Naive thymus-derived CD8-positive, alpha-beta T cell (primary cell): ENCODE measurements at places on chromosomes 1 and 21. TPM values are rescaled to one million over a fixed set of nuclear protein-coding genes. Genes with fewer than 3 reads are reported as not detected.

RCSD1 gene
- total RNA-seq, result 149 TPM

OR10J1 gene
- total RNA-seq, result not detected

ATXN7L2 gene
- 12.7 TPM for total RNA-seq

NHLH1 gene
- 0.47 TPM for total RNA-seq

AMY1A gene
- total RNA-seq, result not detected

KCNJ6 gene
- total RNA-seq, result not detected

KCNE2 gene
- not detected for total RNA-seq

LYPLA2 gene
- 52.9 TPM for total RNA-seq

AADACL4 gene
- total RNA-seq, result not detected

HFM1 gene
- total RNA-seq, result not detected

AXDND1 gene
- not detected for total RNA-seq

ITLN2 gene
- not detected for total RNA-seq

PLA2G5 gene
- not detected for total RNA-seq

VTCN1 gene
- total RNA-seq, result not detected

DNA sequence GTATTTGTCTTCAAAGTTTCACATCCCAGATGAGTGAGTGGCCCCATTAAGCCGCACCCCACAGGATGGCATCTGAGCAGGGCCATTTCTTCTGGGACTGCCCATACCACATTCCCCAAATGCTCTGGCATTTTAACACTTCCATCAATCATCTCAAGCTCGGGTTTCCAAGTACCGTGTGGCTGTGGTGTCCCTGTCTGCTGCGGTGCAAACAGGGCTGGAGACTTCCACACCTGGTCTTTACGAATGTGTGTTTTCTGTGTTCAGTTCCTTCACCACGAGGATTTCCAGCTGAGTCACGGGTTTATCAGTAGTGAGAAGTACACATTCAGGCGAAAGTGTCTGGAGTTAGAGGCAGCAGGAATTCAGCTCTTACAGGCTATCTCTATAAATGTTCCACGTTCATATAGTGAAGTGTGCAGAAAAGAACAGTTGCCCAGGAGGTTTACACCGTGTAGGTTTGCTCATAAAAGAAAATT, 195.2 kb downstream of the RHOU start:
- no peak for DNase-seq

DNA sequence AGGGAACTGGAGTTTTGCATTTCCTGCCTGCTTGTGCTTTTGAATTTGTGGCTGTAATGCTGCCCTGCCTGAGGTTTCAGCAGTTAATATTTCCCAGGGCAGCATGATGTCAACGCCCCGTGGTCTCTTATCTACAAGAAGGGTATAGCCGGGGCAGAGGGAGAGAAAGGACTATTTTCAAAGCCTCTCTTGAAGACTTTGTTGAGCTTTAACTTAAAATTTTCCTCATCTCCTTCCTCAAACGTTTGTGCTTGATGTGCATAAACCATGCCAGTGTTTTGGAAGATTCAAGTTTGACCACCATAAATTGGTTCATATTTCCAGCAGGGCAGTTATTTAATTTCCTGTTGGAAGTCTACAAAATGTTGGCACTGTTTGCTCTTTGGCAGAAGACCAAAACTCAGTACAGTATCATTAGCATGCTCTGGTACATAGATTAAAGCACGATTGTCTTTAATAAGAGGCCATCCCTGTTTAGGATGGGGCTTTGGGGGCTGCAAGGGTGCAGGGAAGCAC, 43.4 kb downstream of the ROR1 start:
- DNase-seq, result no peak

DNA sequence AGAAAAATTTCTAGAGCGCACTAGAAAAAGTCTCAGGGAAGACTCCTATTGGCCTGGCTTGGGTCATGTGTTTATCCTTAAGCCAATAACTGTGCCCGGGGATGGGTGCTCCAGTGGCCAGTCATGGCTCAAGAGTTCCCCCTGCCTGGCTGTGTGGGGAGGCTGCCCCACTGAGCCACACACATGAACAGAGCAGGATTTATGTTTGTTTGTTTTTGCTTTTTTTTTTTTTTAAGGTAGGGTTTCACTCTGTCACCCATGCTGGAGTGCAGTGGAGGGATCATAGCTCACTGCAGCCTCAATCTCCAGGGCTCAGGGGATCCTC, 21.8 kb downstream of the EDN2 start:
- no peak for DNase-seq

- DNase-seq, result peak; percentile 91
Measured at GRCh38 chr1:209768354-209768774, 12.5 kb downstream of the TRAF3IP3 start.

DNA sequence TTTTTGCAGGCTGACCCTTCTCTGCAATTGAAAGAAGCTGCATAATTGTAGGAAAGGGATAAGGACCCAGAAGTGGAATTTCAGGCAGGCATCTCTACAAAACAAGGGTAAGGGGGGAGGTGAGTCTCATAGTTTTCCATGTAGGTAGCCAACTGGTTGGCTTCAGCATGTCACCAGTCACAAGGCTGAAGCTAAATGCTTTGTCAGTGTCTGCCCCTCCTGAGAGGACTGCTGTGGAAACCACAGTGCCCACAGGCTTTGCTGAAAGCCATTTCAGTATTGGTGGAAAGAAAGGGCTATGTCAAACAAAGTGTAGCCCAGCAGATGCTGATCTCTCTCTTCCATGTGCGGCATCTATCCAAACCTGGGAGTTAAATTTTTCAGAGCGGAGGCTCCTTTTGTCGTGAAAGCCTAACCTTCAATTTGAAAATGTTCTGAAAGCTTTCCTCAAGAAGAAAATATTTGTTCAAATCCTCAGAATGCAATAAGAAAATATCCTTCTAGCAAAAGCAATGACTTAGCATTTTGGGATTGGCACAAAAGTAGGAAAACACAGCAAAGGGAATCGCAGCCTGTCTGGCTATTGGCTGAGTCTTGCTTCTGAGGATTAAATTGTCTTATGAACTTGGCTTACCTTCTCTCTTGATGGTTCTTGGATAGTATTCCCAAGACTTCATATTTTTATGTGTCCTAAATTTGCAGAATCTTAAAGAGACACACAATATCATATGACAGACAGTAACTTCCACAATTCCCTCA, 591.7 kb downstream of the PLPP3 start:
- no peak for DNase-seq

- DNase-seq, result no peak
Measured at GRCh38 chr1:163912170-163912884, 590.6 kb downstream of the NUF2 start.

DNA sequence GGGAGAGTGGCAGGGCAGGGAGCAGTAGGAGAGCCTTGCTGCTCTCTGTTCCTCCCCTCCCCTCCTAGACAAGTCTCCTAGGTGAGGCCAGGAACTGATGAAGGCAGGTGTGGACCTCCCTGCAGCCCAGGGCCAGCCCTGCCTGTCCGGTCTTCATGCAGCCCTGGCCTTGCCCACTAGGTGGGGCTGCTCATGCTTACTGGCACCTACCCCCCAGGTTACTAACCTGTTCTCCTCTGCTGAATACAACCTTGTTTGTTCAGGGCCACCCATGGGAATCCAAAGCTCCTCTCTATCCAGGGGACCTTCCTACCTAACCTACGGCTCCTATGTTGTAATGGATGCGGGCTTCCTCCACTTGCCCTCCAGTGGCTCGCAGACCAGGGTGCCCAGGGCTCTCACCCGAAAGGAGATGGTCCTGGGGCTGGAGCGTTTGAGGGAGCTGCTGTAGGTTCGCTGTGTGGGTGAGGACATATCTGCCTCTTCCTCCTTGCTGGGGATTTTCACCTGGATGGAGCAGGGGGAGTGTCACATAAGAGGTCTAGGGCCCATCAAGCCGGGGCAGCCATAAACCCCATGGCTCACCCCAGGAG, 7.9 kb upstream of the TNNT2 start:
- DNase-seq, result no peak

DNA sequence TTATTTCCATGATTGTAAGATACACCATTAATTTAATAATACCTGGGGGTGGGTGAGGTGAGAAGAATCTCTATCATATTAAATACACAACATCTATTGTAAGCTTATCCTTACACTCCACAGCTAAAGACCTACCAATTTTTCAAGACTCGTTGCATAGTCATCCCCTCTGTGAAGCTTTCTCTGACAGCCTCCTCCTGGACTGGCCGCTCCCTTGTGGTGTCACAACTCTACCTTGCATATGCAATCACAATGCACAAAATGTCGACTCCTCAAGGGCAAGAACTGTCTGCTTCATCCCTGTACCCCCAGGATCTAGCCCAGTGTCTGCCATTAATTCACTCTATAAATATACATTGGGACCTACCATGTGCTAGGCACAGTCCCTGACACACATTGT, 2.4 kb upstream of the PTGFRN start:
- no peak for DNase-seq

- DNase-seq, result no peak
Measured at GRCh38 chr1:214448536-214448935, 102.9 kb downstream of the PTPN14 start.

DNA sequence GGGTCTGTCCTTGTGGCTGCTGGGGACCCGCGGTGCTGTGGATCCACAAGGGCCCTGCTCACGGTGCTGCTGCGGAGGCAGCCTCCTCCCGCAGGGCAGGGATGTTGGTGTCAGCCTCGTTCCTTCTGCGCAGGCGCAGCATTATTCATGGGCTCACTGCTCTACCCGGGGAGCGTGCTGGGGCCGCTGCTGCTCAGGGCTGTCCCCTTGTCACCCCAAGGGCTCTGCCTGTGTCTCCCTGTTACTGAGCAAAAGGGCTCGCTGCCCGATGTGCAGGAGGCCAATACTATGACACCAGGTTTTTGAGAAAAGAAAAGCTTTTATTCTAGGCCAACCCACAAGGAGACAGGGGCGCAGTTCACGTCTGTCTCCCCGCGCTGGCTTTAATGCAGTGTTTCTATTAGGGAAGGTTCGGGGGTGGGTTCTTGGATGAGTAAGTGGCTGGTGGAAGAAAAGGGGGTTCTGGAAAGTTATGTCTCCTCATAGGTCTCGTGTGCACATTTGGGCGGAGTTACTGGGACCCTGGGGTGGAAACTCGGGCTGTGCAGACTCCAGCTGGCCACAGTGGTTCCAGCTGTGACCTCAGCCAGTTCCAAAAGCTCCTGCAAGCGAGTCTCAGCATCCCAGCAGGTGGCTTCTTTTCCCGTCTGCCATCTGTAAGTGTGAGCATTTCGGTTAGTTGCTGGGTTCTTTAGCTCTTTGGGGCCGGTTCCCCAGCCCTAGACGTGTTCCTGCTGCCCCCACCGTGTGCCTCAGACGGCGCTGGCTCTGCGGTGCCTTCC, 40.8 kb upstream of the LRRC3 start:
- no peak for DNase-seq

DNA sequence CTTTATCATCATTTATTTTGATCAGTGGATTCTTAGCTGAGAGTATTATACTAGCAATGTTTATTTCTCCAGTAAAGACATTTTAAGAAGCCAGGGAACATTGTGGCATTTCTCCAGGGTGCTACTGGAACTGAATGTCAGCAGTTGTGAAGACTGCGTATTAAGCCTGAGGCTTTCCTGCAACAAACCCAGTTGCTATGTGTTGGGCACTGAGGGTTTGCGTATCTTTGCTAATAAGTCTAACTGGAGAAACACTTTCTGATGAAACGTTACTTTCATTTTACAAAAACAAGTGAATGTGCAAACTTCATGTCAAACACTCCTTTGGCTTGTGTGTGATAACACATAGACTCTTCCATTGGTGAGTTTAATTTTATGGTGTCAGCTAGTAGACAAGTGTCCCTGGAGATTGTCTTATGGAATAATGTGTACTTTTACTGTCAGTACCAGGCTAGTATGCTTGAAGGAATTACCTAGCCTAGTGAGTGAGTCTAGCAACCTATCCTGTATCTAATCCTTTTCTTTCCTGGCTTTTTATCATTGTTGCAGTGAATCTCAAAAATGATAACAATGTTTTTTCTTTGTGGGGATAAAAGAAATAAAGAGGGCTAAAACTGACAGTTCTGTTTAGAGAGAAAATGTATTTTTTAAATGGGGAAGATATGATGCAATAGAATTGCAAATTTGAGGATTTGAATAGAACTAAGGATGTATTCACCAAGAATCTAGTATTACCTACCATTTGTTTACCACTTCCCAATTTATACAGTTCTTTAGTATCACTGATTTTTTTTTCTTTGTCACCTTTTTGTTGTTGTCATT, 70.1 kb downstream of the MTR start:
- no peak for DNase-seq

DNA sequence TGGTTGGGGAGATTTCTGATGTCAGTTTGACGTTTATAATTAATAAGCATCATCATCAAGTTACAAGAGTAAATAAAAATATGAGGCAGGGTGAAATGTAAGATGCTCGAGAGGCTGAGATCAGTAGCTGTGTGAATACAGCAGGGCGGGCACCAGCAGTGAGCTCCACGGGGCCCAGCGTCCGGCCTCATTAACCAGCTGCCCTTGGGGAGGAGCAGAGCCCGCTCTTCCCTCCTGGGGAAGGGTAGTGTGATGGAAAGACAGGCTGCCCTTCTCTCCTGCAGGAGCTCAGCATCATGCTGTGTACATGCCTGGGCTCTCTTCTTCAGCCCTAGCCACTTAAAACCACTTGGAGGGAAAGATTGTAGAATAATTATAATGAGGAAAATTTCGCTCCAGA, 23.4 kb downstream of the PDE9A start:
- no peak for DNase-seq

GRCh38 chr1:223780318-223780717, 65.4 kb downstream of the TP53BP2 start:
- DNase-seq, result no peak

DNA sequence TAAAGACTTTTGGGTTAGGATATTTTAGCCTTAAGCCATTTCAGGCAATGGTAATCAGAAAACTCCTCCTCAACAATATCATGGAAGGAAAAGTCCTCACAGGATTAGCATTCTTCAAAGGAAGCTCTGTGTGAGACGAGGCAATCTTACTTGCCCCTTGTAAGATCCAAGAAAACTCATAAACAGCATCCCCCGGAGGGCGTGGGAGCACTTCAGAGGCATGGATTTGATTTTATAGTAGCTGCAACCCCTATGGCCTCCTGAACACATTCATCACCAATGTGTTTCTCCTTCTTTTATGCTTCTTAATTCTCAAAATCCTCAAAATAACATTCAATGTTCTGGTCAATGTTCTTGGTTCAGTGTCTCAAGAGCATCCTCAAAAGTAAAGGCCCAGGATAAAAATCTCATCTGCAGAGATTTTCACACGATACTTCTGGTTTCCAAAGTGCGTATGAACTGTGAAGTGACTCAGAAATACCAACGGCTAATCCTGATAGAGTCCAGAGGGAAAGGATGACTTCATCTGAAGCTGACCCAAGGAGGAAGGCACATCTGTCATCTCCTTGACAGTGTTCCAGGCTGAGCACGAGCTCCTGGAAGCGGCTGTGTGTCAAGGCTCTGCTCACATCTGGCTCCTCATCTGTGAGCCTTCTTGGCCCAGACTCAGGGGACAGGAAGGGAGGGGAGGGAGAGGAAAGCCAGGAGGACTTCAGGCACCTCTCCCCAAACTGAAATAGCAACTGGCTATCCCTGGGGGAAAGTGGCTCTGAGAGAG, 49.3 kb upstream of the PSEN2 start:
- no peak for DNase-seq

GRCh38 chr1:65668368-65668767, 124.3 kb upstream of the PDE4B start:
- no peak for DNase-seq

GRCh38 chr1:206511362-206512057, 4.2 kb downstream of the RASSF5 start:
- DNase-seq, result no peak
